ENCODE measurements at places on chromosomes 3 and 15.

- H3K36me3 ChIP-seq: no peaks in the 10 kb centered on the region
- H3K27ac ChIP-seq: no peak overlapping the region
- H3K4me1 ChIP-seq: no peaks in the 10 kb centered on the region
- H3K4me3 ChIP-seq: no peak overlapping the region
These were observed 53.1 kb downstream of the MAP2K5 start for GRCh38 chr15:67595572-67595971.

- no peak overlapping the region for H3K4me3 ChIP-seq
- DNase-seq: no peak
- H3K27me3 ChIP-seq: no peaks in the 10 kb centered on the region
- H3K4me1 ChIP-seq: no peaks in the 10 kb centered on the region
- no peaks in the 10 kb centered on the region for H3K36me3 ChIP-seq
These were observed 89.8 kb upstream of the ONECUT1 start for GRCh38 chr15:52879904-52880303.

DNA sequence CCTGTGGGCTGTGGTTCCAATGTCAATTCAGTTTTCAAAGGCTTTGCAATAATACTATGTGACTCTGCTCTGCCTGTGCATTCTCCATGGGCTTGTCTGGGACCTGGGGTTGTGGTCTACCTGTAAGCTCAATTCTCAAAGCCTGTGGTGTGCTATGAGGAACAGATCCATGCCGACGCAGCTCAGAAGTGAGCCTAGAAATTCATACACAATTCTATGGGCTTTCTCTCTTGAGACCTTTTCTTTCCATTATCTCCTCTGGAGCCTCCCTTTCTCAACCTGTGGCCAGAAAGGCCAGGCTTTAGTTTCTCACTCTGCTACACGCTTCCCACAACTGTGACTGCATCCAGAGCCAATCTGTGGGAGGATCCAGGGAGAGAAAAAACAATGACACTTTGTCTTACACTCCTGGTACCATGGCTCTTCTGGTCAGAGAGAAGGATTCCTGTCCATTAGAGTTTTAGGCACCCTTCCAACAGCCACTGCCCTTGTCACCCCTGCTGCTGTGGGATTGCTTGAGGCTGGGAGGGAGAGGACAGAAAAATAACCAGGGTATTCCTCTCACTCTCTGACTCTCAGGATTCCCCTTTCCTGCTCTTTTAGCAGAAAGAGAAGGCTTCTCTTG, 34.1 kb upstream of the KLF13 start:
- H3K27me3 ChIP-seq: no peaks in the 10 kb centered on the region
- no peak overlapping the region for H3K4me3 ChIP-seq
- H3K27ac ChIP-seq: no peak overlapping the region
- no peaks in the 10 kb centered on the region for H3K4me1 ChIP-seq
- no peak for DNase-seq
- no peaks in the 10 kb centered on the region for H3K36me3 ChIP-seq

GRCh38 chr15:100759698-100760356, 119.8 kb upstream of the ALDH1A3 start:
- H3K36me3 ChIP-seq: no peaks in the 10 kb centered on the region
- no peak for DNase-seq
- H3K4me3 ChIP-seq: no peak overlapping the region
- H3K27ac ChIP-seq: no peak overlapping the region
- H3K27me3 ChIP-seq: no peaks in the 10 kb centered on the region

GRCh38 chr3:45807133-45807532, 10.8 kb upstream of the SLC6A20 start:
- H3K4me1 ChIP-seq: no peaks in the 10 kb centered on the region
- no peak overlapping the region for H3K27ac ChIP-seq
- no peaks in the 10 kb centered on the region for H3K27me3 ChIP-seq
- no peak for DNase-seq
- no peak overlapping the region for H3K4me3 ChIP-seq

DNA sequence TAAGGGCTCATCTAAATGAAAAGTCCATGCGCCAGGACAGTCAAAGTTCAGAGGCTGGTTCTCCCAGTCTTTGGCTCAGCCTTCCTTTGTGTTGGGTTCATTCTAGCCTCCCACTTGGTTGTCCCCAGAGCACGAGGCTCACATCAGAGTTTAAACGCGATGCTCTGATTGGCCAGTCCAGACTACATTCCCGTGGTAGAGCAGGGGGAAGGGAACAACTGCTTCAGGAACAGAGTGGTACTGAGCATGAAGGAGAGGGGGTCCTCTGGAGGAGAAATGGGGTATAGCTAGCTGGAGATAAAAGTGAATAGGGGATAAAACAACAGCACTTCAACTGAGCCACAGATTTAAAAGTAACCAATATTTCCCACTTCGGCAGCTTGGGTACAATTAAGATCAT, 32.2 kb downstream of the ANAPC13 start:
- no peaks in the 10 kb centered on the region for H3K27me3 ChIP-seq
- DNase-seq: no peak
- H3K27ac ChIP-seq: no peak overlapping the region
- no peaks in the 10 kb centered on the region for H3K4me1 ChIP-seq

DNA sequence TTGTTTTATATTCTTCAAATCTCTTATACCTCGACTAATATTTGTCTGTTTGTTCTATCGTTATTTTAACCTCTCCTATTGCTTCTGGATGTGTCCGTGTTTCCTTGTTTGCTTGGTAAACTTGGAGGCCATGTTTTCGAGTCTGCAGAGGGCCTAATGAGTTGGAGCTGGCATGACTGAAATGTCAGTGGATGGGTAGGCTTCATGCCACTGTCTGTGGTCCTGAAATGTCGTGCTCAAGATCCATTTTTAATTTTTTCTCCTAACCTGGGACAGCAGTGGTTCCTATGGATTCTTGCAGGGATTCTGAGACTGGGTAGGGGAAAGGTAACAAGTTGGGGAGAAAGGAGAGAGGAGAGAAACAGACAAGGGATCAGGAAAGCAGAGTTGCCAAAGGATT, 18.8 kb upstream of the GASK1A start:
- DNase-seq: no peak
- no peak overlapping the region for H3K27ac ChIP-seq
- H3K27me3 ChIP-seq: no peaks in the 10 kb centered on the region
- H3K4me1 ChIP-seq: peaks cover 4% of the 10 kb centered on the region
- H3K36me3 ChIP-seq: no peaks in the 10 kb centered on the region

GRCh38 chr3:168047190-168047795, 48.4 kb downstream of the GOLIM4 start:
- no peak overlapping the region for H3K4me3 ChIP-seq
- DNase-seq: no peak
- H3K4me1 ChIP-seq: peaks cover 15% of the 10 kb centered on the region
- no peaks in the 10 kb centered on the region for H3K27me3 ChIP-seq

DNA sequence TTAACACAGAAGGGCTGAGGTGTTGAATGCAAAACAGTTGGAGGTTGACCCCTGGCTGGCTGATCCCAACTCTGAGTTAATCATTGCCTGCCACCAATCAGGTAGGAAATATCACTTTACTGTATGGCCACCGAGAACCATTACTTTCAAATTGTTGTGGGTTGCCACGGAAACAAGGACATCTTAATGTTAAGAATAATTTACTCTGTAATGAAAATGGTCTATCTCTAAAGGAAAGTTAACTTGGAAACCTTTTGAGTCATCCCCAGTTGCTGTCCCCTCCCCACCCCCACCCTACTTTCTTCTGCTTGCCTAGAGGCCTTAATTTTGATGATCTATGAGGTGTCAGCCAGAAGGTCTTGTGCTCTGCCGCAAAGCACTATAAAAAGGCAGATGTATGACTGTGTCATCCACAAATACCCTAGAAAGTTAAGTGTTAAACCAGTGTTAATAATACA, 78.7 kb upstream of the SNRK start:
- H3K4me1 ChIP-seq: peaks cover 16% of the 10 kb centered on the region
- no peaks in the 10 kb centered on the region for H3K27me3 ChIP-seq
- no peaks in the 10 kb centered on the region for H3K36me3 ChIP-seq
- no peak for DNase-seq
- H3K27ac ChIP-seq: no peak overlapping the region

Data from thoracic aorta (tissue), 2 donors.